ENCODE measurements at places on chromosomes 2 and 18.

DNA sequence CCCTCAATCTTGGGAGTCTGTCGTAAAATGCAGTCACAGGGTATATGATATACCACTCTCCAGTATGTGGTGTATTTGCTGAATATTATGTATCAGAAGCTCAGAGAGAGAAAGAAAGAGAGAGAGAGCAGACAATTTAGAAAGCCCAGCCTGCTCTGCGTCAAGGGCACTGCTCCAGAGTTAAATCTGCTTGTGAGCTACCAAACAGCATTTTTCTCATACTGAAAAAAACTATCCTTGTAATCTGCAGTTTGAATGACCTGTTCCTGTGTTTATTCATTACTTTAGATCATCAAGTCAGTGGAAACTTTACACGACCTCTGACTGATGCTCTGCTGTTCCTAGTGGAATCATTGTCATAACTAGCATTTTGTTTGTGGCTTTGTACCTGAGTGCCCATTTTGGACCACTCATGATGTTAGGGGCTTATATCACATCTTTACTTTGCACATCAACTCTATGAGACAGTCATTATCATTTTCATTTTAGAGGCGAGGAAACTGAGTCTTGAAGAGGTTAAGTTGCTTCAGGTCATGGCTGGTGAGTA lies 89.2 kb upstream of the PELI1 start:
- no peak for DNase-seq

- DNase-seq = no peak
These were observed 469.3 kb upstream of the MEX3C start for GRCh38 chr18:51666763-51667191.

DNA sequence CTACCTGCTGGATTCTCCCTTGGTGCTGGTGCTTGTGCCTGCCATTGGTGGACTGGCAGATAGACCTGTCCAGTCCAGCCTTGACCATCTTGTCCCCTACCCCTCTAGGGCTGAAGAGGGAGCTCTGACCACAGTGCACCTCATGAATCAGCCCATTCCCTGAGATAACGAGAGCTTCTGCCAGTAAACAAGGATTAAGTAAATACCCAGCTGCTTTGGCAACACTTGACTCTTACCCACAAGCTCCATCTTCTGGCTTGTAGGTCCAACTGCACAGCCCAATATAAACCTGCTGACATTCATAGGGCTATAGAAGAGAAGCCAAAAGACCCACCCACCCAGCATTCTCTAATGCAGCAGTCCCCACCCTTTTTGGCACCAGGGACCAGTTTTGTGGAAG lies 186.4 kb downstream of the PIK3C3 start:
- DNase-seq = no peak

- no peak for DNase-seq
These were observed 38.0 kb downstream of the EHBP1 start for GRCh38 chr2:62743506-62743905.

- DNase-seq = no peak
These were observed 22.1 kb downstream of the CHCHD5 start for GRCh38 chr2:112606547-112606946.

GRCh38 chr2:128798502-128799283 lies 480.0 kb upstream of the HS6ST1 start:
- no peak for DNase-seq

DNA sequence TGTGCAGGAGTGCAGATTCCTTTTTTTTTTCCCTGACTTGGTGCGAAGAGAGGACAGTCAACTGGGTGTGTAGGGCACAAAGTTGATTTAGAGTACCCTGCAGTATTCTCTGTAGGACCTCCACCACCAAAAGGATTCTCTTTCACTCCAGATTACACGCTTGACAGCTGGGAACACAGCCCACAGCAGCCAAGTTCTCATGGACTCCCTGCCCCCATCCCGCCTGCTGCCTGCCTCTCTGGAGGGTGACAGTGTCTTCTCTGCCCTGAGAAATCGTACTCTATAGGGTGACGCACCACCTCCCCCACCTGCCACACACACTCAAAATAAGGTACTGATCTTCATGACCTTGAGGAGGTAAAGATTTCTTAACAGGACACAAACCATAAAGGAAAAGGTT lies 26.6 kb upstream of the IHH start:
- DNase-seq = no peak

- no peak for DNase-seq
These were observed 4.5 kb upstream of the MYO5B start for GRCh38 chr18:50199346-50199855.

DNA sequence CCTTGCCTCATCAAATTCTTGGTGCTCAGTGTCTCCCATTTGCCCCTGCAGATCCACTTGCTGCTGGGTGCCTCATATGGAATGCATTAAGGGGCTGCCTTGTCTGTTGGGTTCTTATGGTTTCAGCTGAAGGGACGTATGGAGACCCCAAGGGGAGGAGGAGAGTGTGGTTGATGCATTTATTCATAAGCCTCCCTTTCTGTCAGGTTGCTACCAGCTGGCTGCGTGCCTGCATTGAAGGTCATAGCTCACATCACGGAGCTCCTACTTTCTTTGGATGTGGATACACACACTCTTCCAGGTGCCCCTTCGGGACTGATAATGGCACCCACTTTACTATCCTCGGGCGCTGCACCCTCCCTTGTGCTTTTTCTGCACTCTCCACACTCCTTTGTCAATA lies 377.9 kb downstream of the SLC4A3 start:
- DNase-seq = no peak

DNA sequence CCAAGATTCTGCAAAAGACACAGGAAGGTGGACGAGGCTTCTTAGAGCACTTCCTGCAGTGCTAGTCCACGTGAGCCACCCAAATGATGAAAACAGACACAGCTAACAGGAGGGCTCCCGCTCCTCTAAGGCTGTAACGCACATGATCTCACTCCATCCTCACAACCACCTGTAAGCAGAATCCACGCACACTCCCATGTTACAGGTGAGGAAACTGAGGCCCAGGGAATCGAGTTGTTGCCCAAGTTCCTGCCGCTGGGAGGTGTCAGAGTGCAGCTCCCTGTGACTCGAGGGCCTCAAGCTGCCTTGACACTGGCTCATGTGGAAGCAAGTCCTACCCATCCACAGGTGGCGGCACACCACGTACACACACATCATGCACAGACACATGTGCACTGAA lies 4.4 kb downstream of the DNMT3A start:
- no peak for DNase-seq

GRCh38 chr2:150508497-150509137 lies 21.1 kb upstream of the RND3 start:
- no peak for DNase-seq

GRCh38 chr2:38201784-38202183 lies 125.8 kb upstream of the CYP1B1 start:
- DNase-seq = no peak

DNA sequence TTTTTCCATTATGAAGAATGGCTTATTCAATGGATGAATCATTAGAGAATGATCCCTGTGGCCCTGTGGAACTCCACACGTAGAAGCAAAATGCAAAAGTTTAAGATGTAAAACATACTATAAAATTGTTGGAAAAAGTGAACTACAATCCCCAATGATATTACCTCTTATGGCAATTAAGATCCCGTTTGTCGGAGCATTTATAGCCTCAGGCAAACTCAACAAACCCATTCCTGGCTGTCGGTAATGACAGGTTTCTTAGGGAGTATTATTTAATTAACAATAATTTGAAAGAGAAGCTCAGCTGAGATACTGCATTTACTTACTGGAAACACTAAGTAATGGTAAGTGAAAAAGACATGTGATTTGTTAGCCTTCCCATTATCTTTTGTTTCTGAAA lies 138.3 kb downstream of the CDH20 start:
- no peak for DNase-seq

DNA sequence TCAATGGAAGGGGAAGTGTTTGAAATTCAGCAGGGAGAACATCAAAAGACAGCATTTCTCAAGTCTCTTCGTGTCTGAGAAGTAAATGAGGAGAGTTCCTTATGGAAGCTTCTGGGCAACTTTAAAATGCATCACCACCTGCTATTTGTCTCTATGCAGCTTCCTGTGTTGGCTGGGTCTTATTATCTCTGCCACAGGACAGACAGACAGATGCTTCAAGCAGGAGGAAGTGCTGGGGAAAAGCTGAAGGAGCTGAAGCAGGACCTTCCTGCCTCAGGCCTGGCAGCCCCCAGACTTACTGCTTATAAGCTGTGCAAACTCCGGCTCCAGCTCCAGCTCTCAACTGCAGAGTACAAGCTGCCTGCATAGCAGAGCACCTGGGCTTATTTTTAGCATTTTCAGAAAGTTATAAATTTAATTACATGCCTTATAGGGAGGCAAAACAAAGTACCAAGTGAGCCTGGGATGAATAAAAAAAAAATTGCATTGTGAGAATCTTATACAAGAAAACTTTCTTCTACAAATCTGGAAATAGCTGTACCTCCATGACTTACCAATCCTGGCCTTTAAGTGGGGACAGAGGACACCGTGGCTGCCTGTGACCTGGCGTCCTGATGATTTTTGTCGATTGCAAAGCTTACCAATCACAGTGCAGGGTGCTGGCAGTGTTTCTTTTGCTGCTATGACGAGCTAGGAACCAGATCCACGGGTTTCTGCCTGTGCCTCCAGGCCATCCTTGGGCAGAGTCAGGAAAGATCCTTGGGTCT lies 206.3 kb downstream of the SEPTIN10 start:
- DNase-seq = no peak

DNA sequence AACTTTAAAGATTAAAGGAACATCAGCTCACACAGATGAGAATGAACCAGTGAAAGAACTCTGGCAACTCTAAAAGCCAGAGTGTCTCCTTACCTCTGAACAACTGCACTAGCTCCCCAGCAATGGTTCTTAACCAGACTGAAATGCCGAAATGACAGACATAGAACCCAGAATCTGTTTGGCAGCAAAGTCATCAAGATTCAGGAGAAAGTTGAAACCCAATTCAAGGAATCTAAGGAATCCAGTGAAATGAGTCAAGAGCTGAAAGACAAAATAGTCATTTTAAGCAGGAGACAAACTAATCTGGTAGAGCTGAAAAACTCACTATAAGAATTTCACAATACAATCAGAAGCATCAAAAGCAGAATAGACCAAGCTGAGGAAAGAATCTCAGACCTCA lies 72.0 kb downstream of the STRADB start:
- DNase-seq = no peak

DNA sequence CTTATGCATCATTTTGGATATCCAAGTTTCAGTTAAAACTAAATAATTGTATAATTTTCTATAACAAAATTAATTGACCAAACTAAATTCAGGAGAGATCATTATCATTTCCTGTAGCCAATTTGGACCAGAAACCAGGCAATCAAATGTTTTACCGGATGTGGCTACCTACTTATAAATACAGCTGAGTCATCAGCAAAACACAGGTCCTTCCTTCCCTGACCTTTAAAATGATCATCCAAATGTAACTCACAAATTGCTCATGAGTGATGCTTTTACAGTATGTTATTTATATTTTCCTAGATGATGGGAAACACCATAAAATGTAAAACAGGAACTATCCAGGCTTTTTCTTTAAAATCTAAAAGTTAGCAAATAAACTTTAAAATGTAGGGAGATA lies 133.7 kb downstream of the CBLN2 start:
- no peak for DNase-seq

DNA sequence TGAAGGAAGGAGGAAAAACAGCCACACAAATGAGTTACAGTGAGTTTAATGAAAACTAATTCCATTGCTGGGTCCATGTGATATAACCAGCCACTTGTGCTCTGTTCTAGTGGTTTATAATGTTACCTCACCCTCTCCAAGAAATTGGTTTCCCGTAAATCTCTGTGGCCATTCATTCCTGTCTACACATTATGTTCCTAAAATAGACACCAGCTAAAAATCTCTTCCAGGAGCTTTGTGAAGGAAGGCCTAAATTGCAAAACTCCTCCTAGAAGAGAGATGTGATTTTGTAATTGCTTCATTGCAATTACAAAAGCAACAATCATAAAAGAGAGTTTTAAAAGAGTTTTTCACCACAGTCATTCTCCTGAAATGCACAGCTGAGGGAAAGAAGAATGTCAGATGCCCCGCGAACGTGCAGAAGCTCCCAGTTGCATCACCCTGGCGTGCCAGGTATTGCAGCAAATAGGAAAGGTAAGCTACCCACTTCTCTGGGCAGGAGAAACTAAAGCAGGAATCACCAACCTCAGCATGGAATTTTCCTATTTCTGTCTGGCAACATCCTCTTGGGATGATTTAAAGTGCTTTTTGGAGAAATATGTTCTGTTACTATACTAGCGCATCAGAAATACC lies 1.7 kb downstream of the SCN1A start:
- no peak for DNase-seq

DNA sequence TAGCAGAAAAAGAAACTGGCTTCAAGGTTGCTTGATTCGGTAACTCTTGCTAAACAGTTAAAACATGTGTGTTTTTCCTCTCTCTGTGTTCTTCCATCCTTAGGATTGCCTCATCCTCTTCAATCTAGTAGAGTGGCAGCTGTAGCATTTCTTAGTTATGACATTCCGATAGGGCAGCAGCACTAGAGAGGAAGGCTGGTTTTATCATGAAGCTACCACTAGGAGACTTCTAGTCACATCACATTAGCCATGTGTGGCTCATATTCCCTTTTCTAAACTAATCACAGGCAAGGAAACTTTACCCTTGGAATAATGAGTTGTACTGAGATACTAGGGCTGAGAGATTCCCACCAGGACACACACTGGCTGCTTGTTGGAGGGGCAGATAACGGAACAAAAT lies 187.6 kb downstream of the DOK6 start:
- DNase-seq = no peak
